ENCODE measurements at places on chromosomes 5 and 9. TPM values are rescaled to one million over a fixed set of nuclear protein-coding genes. Genes with fewer than 3 reads are reported as not detected.

IL3 gene
- total RNA-seq: not detected

TRIM41 gene
- total RNA-seq: 31.2 TPM

ITK gene
- not detected for total RNA-seq

NTRK2 gene
- total RNA-seq: 8.4 TPM

THBS4 gene
- 8.8 TPM for total RNA-seq

CA9 gene
- total RNA-seq: not detected

GAS1 gene
- total RNA-seq: 16.0 TPM

HOMER1 gene
- total RNA-seq: 20.0 TPM

SCGB3A2 gene
- 1.4 TPM for total RNA-seq

DNA sequence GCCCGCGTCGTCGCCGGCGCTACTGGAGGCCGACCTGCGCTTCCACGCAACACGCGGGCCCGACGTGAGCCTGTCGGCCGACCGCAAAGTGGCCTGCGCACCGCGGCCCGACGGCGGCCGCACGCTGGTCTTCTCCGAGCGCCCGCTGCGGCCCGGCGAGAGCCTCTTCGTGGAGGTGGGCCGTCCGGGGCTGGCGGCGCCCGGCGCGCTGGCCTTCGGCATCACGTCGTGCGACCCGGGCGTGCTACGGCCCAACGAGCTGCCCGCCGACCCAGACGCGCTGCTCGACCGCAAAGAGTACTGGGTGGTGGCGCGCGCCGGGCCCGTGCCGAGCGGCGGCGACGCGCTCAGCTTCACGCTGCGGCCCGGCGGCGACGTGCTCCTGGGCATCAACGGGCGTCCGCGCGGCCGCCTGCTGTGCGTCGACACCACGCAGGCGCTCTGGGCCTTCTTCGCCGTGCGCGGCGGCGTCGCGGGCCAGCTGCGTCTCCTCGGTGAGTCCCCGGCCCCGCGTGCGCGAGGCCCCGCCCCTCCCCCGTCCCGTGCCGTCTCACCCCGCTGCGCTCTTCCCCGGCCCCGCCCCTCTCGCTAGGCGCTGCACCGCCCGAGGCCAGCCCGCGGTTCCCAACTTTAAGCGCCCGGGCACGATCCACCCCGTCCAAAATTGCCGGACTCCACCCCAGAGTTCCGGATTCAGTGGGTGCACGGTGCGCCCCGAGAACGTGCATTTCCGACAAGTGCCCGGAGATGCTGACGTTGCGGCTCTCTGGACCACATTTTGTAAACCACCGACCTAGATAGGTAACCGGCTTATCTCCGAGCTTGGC is 42.8 kb downstream of the NEURL1B start:
- H3K4me1 ChIP-seq: peaks cover 19% of the 10 kb centered on the region
- peaks cover 21% of the 10 kb centered on the region for H3K36me3 ChIP-seq
- H3K27me3 ChIP-seq: peaks cover 37% of the 10 kb centered on the region
- H3K27ac ChIP-seq: no peak overlapping the region
- DNase-seq: no peak

- peaks cover 60% of the 10 kb centered on the region for H3K4me1 ChIP-seq
- DNase-seq: no peak
- no peaks in the 10 kb centered on the region for H3K27me3 ChIP-seq
- no peak overlapping the region for H3K4me3 ChIP-seq
- H3K36me3 ChIP-seq: peaks cover 16% of the 10 kb centered on the region
Observed at GRCh38 chr9:33137781-33138264, 29.3 kb downstream of the B4GALT1 start.

DNA sequence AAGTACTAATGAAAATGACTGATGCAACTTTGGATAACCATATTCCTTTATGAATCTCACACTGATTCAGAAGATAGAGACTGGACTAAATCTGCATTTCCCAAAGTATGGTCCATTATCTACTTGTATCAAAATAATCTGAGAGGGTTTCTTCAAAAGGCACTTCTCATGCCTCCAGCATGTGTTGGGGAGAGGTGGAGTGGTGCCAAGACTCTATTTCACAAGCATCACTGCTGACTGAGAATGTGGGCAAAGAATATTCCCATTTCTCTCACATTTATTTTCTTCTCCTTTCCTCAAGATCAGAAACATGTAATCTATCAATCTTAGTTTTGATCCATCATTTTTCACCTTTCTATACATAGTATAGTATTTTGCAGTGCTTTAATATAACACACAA is 135.4 kb downstream of the GABRB2 start:
- no peaks in the 10 kb centered on the region for H3K36me3 ChIP-seq
- H3K4me3 ChIP-seq: no peak overlapping the region
- no peak overlapping the region for H3K27ac ChIP-seq

- no peak overlapping the region for H3K4me3 ChIP-seq
- no peak for DNase-seq
- no peak overlapping the region for H3K27ac ChIP-seq
Observed at GRCh38 chr5:14510880-14511279, 70.7 kb upstream of the OTULINL start.

- no peaks in the 10 kb centered on the region for H3K36me3 ChIP-seq
- H3K4me3 ChIP-seq: no peak overlapping the region
- no peak overlapping the region for H3K27ac ChIP-seq
Observed at GRCh38 chr9:38690574-38690973, 29.4 kb downstream of the FAM240B start.

GRCh38 chr5:6733411-6734242 is 20.4 kb downstream of the TENT4A start:
- peaks cover 37% of the 10 kb centered on the region for H3K4me1 ChIP-seq
- H3K27me3 ChIP-seq: no peaks in the 10 kb centered on the region
- no peak overlapping the region for H3K27ac ChIP-seq

- H3K36me3 ChIP-seq: no peaks in the 10 kb centered on the region
- no peak overlapping the region for H3K27ac ChIP-seq
- DNase-seq: no peak
- peaks cover 36% of the 10 kb centered on the region for H3K27me3 ChIP-seq
Observed at GRCh38 chr5:136242611-136243010, 49.6 kb upstream of the SMIM32 start.

DNA sequence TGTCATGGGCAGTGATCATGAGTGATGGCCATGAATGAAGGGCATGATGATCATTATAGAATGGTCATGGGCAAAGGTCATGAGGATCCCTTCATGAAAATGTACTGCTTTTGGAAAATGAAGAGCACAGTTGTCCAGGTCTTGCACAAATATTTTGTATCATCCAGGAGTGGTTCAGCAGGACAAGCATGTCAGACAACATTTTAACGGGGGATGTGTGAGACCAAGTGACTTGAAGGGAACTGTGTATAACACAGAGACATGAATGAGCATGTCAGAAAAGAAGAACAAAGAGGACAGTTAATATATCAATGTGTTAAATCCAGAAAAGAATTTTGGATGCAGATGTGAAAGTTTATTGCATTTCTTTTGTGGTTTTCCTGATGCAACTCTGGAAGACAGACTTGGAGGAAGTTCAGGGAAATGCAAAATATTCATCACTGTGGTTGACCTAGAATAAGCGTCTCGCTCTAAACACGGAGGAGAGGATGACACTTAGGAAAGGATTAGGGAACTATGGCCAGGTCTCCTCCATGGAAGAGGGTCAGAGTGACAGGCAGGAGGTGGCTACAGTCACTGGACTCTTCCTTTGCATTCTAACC is 116.1 kb upstream of the IRX4 start:
- no peak overlapping the region for H3K4me3 ChIP-seq
- no peaks in the 10 kb centered on the region for H3K36me3 ChIP-seq
- H3K4me1 ChIP-seq: no peaks in the 10 kb centered on the region
- peaks cover 65% of the 10 kb centered on the region for H3K27me3 ChIP-seq
- H3K27ac ChIP-seq: peak overlapping the region; percentile 18
- DNase-seq: no peak

DNA sequence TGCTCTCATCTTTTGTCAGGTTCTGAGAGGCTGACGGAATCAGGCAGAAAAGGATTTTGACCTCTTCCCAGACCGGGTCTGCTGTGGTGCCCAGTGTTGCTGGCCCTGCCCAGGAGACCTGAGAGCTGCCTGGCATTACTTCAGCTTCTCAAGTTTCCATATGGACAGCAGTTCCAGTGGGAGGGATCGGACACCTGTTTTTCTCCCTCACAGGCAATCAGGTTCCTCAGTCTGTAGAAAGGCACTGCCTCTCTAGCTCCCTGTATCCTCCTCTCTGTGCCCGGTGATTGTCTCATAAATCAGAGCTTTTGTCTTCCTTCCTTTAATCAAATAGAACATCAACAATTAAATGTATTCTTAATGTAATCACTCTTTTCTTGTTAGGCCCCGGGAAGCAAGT is 198.7 kb downstream of the SEMA6A start:
- no peak for DNase-seq
- H3K4me3 ChIP-seq: no peak overlapping the region

DNA sequence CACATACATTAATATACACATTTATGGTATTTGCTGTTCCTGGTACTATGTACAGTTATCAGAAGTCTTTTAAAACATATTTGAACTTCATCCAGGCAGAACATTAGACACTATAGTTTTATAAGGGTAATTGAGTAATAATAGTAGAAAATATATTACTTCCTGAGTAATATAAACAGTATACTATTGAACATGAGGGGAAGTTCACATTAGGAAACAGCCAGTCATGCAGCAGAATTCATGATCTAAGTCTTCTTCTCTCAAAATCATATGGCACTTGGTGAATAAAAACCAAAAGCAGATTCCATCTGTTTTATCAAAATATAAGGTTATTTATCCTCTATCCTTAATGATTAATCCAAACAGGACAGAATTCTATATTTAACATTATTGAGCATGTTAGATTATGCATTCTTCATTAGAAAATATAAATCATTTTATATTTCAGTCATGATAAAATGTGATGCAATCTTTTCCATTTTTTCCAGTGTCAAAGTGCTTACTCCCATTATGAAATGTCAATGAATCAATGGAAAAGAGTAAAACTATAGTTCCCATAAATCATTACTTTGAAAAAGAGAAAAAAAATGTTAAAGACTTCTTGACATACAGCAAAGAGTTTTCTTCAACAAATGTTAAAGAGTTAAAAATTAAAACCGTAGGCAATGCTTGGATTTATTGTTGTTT is 584.3 kb upstream of the TUSC1 start:
- no peak overlapping the region for H3K4me3 ChIP-seq
- no peaks in the 10 kb centered on the region for H3K36me3 ChIP-seq
- DNase-seq: no peak
- H3K27ac ChIP-seq: no peak overlapping the region
- no peaks in the 10 kb centered on the region for H3K27me3 ChIP-seq
- H3K4me1 ChIP-seq: no peaks in the 10 kb centered on the region

DNA sequence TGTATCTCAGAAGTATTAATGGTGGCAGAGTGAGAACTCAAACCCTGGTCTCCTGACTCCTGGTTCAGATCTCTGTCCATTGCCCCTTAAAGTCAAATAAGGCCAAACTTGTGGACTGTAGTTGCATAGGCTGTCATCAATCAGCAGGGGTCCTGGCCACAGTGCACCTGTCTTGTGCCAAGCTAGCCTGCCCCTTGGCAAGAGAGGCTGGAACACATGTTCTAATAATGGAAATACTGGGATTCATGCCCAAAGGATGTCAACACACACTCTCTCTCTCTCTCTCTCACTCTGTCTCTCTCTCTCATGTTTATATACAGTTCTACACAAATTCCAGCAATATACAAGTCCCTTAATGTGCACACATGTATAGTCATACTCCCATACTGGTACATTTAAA is 44.3 kb downstream of the GLRA1 start:
- H3K4me1 ChIP-seq: no peaks in the 10 kb centered on the region
- no peak overlapping the region for H3K27ac ChIP-seq
- no peak overlapping the region for H3K4me3 ChIP-seq
- H3K27me3 ChIP-seq: no peaks in the 10 kb centered on the region
- no peak for DNase-seq

- H3K4me3 ChIP-seq: peak overlapping the region; percentile 39
- peak overlapping the region; percentile 60 for H3K27ac ChIP-seq
- H3K36me3 ChIP-seq: no peaks in the 10 kb centered on the region
- DNase-seq: no peak
- H3K27me3 ChIP-seq: no peaks in the 10 kb centered on the region
Observed at GRCh38 chr9:14372437-14373335, 58.7 kb upstream of the NFIB start.

- H3K27me3 ChIP-seq: no peaks in the 10 kb centered on the region
- no peak overlapping the region for H3K4me3 ChIP-seq
- peaks cover 3% of the 10 kb centered on the region for H3K36me3 ChIP-seq
- H3K4me1 ChIP-seq: no peaks in the 10 kb centered on the region
- H3K27ac ChIP-seq: no peak overlapping the region
Observed at GRCh38 chr9:137357166-137357565, 55.1 kb upstream of the NRARP start.

DNA sequence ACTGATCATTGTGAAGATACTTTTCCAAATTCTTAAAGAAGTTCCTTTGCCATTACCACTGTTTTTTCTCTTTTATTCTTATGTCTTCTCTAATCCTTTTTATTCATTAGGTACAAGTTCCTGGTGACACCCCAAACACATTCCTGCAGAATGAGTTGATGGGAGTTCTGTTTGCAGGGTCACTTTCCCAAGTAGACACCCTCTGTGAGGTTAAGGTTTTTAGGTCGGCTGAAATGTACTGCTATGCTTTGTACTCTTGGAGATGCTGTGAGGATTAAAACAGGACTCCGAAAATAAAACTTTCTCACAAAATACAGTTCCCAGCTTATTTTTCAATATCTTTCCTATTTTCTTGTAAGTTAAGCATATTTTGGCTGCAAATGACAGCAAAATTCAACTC is 143.3 kb upstream of the TLE4 start:
- peaks cover 6% of the 10 kb centered on the region for H3K36me3 ChIP-seq
- no peak overlapping the region for H3K4me3 ChIP-seq
- no peak overlapping the region for H3K27ac ChIP-seq
- DNase-seq: no peak

DNA sequence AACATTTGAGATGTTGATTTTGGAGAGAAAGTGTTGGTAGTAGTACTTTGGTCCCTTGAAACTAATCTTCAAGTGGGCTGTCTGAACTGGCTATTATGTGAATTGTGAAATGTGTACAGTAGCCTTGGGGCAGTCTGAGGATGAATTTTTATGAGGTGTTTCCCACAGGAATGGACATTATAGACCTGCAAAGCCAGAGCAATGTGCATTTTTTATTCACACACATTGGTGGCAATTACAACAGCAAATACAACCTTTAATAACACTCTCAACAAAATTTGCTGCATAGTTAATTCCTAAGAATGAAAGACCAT is 147.0 kb downstream of the PAM start:
- no peak overlapping the region for H3K27ac ChIP-seq
- H3K36me3 ChIP-seq: peaks cover 5% of the 10 kb centered on the region
- H3K27me3 ChIP-seq: no peaks in the 10 kb centered on the region

GRCh38 chr5:88480245-88480644 is 211.6 kb upstream of the TMEM161B start:
- no peak for DNase-seq
- H3K4me1 ChIP-seq: peaks cover 4% of the 10 kb centered on the region
- H3K27me3 ChIP-seq: no peaks in the 10 kb centered on the region
- H3K27ac ChIP-seq: no peak overlapping the region
- no peak overlapping the region for H3K4me3 ChIP-seq
- H3K36me3 ChIP-seq: no peaks in the 10 kb centered on the region
